Prostate gland (tissue), 2 donors: ENCODE measurements at places on chromosomes 7 and 10. TPM values are rescaled to one million over a fixed set of nuclear protein-coding genes. Genes with fewer than 3 reads are reported as not detected.

The BMPER gene
- total RNA-seq, result 4.5 TPM

The CALY gene
- total RNA-seq, result not detected

- no peaks in the 10 kb centered on the region for H3K4me1 ChIP-seq
- H3K36me3 ChIP-seq, result no peaks in the 10 kb centered on the region
- no peak overlapping the region for H3K4me3 ChIP-seq
- H3K27ac ChIP-seq, result no peak overlapping the region
- DNase-seq, result no peak
- H3K27me3 ChIP-seq, result no peaks in the 10 kb centered on the region
Observed at GRCh38 chr7:115672024-115672423, 358.5 kb downstream of the TFEC start.

GRCh38 chr10:48579251-48579960 is 25.5 kb downstream of the ARHGAP22 start:
- H3K36me3 ChIP-seq, result no peaks in the 10 kb centered on the region
- H3K27ac ChIP-seq, result no peak overlapping the region
- DNase-seq, result no peak
- no peaks in the 10 kb centered on the region for H3K4me1 ChIP-seq
- no peak overlapping the region for H3K4me3 ChIP-seq

DNA sequence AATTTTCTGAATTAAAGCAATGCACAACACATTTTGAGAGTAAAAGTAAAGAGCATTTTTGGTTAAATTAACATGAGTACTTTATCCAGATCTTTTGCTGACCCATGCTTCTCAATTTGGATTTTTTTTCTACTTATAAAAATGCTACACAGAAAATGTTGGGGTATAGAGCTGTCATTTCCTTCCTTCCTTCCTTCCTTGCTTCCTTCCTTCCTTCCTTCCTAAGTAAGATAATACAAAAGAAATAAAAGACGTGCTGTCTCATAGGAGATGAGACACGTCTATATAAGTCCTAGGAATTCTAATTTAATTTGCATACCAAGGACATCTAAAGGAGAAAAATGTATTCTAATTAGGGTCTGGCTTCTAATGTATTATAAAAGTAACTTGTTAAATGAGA is 31.0 kb upstream of the CAV2 start:
- no peaks in the 10 kb centered on the region for H3K27me3 ChIP-seq
- no peak overlapping the region for H3K4me3 ChIP-seq
- H3K4me1 ChIP-seq, result no peaks in the 10 kb centered on the region

DNA sequence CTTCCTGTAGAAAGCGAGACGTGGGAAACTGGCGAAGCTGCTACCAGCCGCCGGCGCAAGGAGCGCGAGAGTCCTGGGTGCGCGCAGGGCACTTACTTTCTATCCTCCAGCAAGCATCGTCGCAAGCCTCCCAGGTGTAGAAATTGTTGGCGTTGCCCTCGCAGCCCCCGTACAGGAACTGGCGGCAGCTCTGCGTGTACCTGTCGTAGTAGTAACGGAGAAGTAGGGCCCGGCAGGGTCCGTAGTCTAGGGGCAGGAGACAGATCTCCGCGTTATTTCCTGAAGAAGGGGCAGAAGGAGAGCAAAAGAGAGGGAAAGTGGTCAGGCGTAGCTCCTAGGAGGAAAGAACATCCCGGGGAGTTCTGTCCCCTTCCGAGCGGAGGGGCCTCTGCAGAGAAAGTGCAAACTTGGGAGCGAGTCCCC is 501 bp downstream of the TFPI2 start:
- H3K4me3 ChIP-seq, result peak overlapping the region; percentile 33
- DNase-seq, result peak; percentile 6
- H3K4me1 ChIP-seq, result no peaks in the 10 kb centered on the region
- no peaks in the 10 kb centered on the region for H3K36me3 ChIP-seq

- no peak overlapping the region for H3K4me3 ChIP-seq
- H3K36me3 ChIP-seq, result no peaks in the 10 kb centered on the region
- H3K4me1 ChIP-seq, result no peaks in the 10 kb centered on the region
- no peak for DNase-seq
- no peaks in the 10 kb centered on the region for H3K27me3 ChIP-seq
Observed at GRCh38 chr7:18458830-18459229, 36.7 kb upstream of the HDAC9 start.

GRCh38 chr7:39609113-39609934 is 14.0 kb upstream of the RALA start:
- DNase-seq, result no peak
- no peaks in the 10 kb centered on the region for H3K27me3 ChIP-seq
- H3K36me3 ChIP-seq, result no peaks in the 10 kb centered on the region
- no peaks in the 10 kb centered on the region for H3K4me1 ChIP-seq

GRCh38 chr10:72014197-72014596 is 50.0 kb downstream of the CHST3 start:
- H3K27ac ChIP-seq, result no peak overlapping the region
- H3K4me3 ChIP-seq, result no peak overlapping the region
- no peaks in the 10 kb centered on the region for H3K36me3 ChIP-seq
- H3K4me1 ChIP-seq, result peaks cover 11% of the 10 kb centered on the region
- no peak for DNase-seq

- H3K4me3 ChIP-seq, result no peak overlapping the region
- H3K27ac ChIP-seq, result peak overlapping the region; percentile 32
- peaks cover 3% of the 10 kb centered on the region for H3K4me1 ChIP-seq
- peaks cover 3% of the 10 kb centered on the region for H3K36me3 ChIP-seq
Observed at GRCh38 chr10:909831-910230, 21.7 kb downstream of the LARP4B start.

- H3K27me3 ChIP-seq, result no peaks in the 10 kb centered on the region
- no peaks in the 10 kb centered on the region for H3K4me1 ChIP-seq
- H3K4me3 ChIP-seq, result no peak overlapping the region
- H3K27ac ChIP-seq, result no peak overlapping the region
- H3K36me3 ChIP-seq, result no peaks in the 10 kb centered on the region
Observed at GRCh38 chr10:101902032-101902819, 58.6 kb upstream of the KCNIP2 start.

DNA sequence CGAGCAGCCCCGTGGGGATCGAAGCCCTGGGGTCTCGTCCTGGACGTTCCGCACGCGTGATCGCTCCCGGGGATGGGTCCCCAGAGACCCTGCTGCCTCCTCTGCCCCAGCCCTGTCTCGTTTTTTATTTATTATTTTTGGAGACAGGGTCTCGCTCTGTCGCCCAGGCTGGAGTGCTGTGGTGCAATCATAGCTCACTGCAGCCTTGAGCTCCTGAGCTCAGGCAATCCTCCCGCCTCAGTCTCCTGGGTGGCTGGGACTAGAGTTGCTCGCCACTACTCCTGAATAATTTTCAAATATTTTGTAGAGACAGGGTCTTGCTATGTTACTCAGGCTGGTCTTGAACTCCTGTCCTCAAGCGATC is 319 bp upstream of the STX1A start:
- H3K36me3 ChIP-seq, result no peaks in the 10 kb centered on the region
- no peak for DNase-seq
- peak overlapping the region; percentile 53 for H3K4me3 ChIP-seq

DNA sequence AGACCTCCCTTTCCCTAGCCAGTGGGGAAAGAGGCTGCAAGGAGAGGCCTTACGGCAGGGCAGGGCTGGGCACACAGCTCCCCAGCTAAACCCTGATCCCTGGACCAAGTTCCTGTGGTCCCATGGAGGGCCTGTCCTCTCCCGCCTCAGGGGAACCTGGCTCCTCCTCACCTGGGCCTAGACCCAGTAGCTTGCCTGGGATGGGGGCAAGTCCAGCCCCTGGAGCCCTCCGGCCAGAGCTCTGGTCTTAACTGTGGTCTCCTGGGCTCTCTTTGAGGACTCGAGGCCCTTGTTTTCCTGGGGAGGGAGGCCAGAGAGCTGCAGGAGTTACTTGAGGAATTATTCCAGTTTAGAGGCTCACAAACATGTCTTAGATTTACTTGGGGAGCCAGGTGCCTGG is 1.5 kb downstream of the ZP3 start:
- no peaks in the 10 kb centered on the region for H3K4me1 ChIP-seq
- H3K27ac ChIP-seq, result no peak overlapping the region
- H3K4me3 ChIP-seq, result no peak overlapping the region

DNA sequence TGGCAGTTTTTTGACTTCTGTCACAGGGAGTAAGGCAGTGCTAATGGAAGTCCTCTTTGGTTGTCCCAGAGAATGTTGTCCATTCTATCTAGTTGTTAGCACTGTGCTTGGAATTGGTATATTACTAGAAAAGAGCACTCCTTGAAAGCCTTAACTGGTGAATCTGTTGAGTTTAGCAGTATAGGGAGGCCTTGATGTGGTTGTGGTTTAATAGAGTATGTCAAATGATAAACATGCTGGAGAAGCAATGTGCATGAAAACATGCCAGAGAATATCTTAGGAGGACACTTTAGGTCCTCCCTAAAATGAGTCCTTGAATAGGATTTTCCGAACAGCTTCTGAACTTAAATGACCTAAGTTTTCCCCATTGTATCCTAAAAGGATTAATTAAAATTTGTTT is 98.6 kb downstream of the BTRC start:
- no peaks in the 10 kb centered on the region for H3K27me3 ChIP-seq
- no peak overlapping the region for H3K27ac ChIP-seq
- H3K4me1 ChIP-seq, result peaks cover 7% of the 10 kb centered on the region
- no peaks in the 10 kb centered on the region for H3K36me3 ChIP-seq
- no peak overlapping the region for H3K4me3 ChIP-seq

- H3K36me3 ChIP-seq, result no peaks in the 10 kb centered on the region
- no peaks in the 10 kb centered on the region for H3K27me3 ChIP-seq
- no peak overlapping the region for H3K27ac ChIP-seq
- DNase-seq, result no peak
- no peaks in the 10 kb centered on the region for H3K4me1 ChIP-seq
- no peak overlapping the region for H3K4me3 ChIP-seq
Observed at GRCh38 chr10:10514797-10515196, 502.9 kb upstream of the CELF2 start.

GRCh38 chr10:73039635-73040034 is 57.0 kb downstream of the P4HA1 start:
- H3K36me3 ChIP-seq, result no peaks in the 10 kb centered on the region
- no peaks in the 10 kb centered on the region for H3K4me1 ChIP-seq
- H3K4me3 ChIP-seq, result no peak overlapping the region
- no peaks in the 10 kb centered on the region for H3K27me3 ChIP-seq

DNA sequence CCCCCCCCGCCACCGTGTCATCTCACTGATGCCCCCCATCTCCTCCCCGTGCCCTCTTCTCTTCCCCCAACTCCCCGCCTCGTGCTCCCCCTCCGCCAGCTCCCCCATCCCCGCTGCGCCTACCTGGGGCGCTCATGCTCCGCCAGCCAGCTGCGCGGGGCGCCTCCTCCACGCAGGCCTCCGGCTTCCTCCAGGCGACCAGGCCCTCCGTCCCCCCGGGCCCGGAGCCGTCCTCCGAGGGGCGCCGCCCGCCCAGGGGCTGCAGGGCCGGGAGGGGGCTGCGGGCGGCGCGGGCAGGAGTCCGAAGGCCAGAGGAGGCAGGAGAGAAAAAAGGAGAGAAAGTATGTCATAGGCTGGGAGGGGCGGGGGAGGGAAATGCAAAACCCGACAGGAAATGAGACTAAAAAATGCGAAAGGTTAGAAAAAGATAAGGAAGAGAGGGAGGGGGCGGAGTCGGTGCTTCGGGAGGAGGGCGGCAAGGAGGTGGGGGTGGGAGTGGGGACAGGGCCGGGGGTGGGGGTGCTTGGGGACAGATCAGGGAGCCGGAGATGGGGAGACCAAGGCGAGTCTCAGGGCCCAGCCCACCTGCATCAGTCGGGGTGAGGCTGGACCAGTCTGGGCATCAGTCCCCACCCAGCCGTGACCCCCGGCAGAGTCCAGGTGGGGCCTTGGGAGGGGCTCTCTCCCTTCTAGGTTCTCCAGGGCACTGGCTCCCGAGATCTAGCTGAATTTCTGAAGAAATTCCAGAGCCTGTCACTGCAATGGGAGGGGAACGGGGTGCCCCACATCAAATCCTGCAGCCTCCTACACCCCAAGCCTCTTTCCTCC is at the start of gene CARD11:
Gene CARD11, minus strand, starts transcription at position 324 of the 828 bp plus-strand sequence. CDS start 85,361 bp downstream, outside the sequence.
- no peak within 1 kb of the TSS for H3K4me3 ChIP-seq
- no peak within 1 kb of the TSS for H3K27ac ChIP-seq
- no peak for DNase-seq
- H3K27me3 ChIP-seq, result peaks cover 3% of the 10 kb centered on the region

GRCh38 chr10:93378997-93379730 is 103.0 kb downstream of the MYOF start:
- no peaks in the 10 kb centered on the region for H3K36me3 ChIP-seq
- no peaks in the 10 kb centered on the region for H3K27me3 ChIP-seq
- H3K4me1 ChIP-seq, result no peaks in the 10 kb centered on the region
- no peak overlapping the region for H3K27ac ChIP-seq
- H3K4me3 ChIP-seq, result no peak overlapping the region

- H3K27ac ChIP-seq, result peak within 1 kb of the TSS; percentile 76
- peak within 1 kb of the TSS; percentile 52 for H3K4me3 ChIP-seq
- peak; percentile 36 for DNase-seq
- H3K36me3 ChIP-seq, result no peaks in the 10 kb centered on the region
- no peaks in the 10 kb centered on the region for H3K27me3 ChIP-seq
Observed at GRCh38 chr7:139035586-139036353, at the start of gene ZC3HAV1L. TSS of gene ZC3HAV1L (minus strand) at chr7:139036042. CDS start at chr7:139036017, 25 bp downstream.
